Caudate nucleus (tissue), 63 donors: ENCODE measurements at places on chromosomes 11 and 22.

DNA sequence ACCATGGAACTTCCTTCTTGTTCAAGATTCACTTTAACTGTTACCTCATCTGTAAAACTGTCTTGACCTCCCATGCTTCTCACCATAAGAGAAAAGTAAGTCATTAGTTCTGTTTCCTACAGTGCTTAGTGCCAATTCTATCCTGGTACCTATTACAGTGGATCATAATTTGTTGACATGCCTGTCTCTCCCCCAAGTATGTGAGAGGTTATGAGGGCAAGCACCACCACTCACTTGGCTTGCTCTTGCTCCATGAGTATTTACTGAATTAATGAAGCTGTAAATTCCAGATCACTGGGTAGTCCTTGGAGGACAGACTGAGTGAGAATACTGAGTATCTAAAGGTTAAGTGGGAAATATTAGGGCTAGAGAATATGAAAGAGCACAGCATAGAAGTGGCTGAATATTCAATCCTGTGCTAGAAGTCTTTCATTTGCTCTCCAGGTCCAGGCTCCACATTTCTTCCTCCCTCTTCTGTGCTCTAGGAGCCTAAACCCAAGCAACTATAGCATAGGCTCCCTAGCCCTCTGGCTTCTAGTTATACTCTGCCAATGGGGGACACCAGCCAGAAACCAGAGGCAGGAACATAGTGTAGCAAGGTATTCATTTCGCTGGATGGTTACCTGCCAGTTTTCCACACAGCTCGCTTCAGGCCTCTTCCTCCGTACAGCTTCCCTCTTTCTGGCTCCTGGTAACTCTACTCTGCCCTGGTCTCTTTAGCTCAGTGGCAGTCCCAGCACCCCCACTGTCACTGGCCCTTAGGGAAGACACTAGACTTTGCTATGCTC lies 118.2 kb upstream of the SLC5A12 start:
- no peak for DNase-seq

DNA sequence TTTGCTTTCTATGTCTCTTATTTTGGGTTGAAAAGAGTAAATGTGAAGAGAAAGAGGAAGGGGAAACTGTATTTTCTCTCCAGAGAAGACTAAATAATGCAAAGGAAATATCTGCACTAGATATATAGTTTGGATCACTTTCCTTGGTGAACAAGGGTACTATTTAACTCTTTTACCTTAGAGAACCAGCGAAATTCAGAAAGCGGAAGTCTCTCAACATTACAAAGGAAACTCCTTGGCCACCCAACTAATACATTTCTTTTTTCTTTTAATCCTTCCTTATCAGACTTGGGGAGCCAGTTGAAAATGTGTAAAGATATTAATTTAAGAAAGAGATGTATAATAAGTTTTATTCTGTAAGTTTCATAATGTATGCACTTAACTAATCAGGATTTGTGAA lies 64.2 kb downstream of the SESN3 start:
- no peak for DNase-seq

DNA sequence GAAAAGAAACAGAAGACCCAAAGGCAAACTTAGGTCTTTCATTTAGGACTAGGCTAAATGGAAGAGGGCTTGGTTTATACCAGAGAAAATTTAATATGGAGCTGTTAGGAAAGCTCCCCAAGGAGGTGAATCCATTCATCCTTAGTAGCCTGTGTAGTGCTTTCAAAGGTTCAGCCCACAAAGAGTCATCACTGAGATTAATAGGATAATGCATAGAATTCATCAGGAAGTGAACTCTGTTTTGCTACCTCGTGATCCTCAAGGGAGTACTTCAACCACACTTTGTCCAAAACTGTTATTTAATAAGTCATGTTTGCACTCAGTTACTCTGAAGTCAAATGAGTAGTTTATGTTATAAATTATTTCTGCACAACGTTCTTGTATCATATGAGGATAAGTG lies 43.3 kb upstream of the MMP7 start:
- no peak for DNase-seq

- DNase-seq, result no peak
Measured at GRCh38 chr22:31814942-31815341, 61.1 kb downstream of the DEPDC5 start.

GRCh38 chr11:116939499-116939898 lies 102.1 kb upstream of the APOA1 start:
- DNase-seq, result no peak

DNA sequence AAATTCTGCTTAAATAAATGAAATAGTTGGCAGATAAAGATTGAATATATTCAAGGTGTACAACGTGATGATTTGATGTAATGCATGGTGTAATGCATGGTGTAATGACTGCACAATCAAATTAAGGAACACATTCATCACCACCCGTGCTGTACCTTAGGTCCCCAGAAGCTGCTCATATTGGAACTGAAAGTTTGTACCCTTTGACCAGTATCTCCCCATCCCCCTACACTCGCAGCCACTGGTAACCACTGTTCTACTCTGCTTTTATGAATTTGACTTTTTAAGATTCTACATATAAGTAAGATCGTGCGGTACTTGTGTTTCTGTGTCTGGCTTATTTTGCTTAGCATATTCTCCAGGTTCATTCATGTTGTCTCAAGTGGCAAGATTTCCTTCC lies 445.8 kb downstream of the OPCML start:
- no peak for DNase-seq

GRCh38 chr11:36196411-36196998 lies 92.7 kb downstream of the COMMD9 start:
- no peak for DNase-seq

- no peak for DNase-seq
Measured at GRCh38 chr11:35298369-35298768, 121.0 kb downstream of the SLC1A2 start.

DNA sequence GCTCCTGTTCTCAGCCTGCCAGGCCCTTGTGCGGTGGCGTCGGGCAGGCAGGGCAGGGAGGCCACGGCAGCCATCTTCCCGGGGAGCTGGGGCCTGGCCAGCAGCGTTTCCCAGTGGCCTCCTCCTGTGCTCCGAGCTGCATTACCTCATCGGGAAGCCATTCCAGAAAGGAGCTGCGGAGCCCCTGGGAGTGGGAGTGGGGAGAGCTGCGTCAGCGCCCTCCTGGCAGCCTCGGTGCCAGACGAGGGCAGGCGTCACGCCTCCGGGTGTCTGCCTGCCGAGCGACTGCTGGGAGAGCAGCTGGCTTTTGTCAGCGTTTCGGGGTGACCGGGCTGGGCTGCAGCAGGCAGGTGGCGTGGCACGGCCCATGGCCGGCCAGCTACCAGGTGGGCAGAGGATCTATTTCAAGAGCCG lies 30.9 kb upstream of the WNT7B start:
- DNase-seq, result peak; percentile 81

DNA sequence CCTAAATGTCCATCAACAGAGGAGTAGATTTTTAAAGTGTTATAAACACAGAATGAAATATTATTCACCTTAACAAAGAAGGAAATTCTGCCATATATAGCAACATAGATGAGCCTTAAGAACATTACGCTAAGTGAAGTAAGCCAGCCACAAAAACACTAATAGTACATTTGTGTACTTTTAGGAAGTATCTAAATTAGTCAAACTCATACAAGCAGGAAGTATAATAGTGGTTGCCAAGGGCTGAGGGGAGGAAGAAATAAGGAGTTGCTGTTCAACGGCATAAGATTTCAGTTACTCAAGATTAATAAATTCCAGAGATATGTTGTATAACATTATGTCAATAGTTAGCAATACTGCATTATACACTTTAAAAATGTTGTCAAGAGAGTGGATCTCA lies 181.7 kb upstream of the ZC3H12C start:
- DNase-seq, result no peak

GRCh38 chr11:13082588-13082987 lies 73.5 kb downstream of the RASSF10 start:
- DNase-seq, result no peak

GRCh38 chr22:19636696-19637407 lies 77.5 kb upstream of the SEPTIN5 start:
- no peak for DNase-seq

DNA sequence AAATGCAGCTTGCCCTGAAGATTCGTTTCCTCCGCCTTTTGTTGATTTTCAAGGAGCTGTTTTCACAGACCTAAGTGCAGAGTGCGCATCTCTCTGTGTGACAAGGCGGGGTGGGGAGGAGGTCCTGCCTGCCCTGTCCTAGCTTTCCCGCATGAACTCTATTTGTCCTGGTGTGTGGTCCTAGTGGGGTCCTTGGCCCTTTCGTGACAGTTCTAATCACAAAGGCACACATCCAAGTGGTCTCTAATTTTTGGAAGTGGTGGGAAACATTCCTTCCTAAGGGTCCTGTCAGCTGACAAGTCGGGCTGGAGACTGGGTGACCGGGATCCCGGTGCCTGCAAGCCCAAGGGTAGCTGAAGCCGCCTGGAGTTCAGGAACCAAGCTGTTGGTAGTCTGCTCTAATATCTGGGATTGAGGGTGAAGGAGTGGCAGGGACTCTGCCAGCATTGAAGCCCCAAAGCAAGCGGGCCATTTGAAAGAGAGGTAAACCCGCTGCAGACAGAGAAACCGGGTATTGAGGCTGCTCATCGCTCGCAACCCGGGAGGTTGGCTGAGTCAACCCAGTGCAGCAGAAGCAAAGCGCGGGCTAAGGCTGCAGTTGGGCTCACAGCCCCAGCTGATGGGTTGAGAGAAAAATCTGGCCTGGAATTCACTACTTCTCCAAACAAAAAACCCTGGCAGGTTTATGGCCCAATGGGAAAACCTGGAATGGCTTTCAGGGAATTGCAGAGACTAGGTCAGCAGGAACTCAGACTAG lies 28.1 kb upstream of the FBXO3 start:
- DNase-seq, result peak; percentile 79

DNA sequence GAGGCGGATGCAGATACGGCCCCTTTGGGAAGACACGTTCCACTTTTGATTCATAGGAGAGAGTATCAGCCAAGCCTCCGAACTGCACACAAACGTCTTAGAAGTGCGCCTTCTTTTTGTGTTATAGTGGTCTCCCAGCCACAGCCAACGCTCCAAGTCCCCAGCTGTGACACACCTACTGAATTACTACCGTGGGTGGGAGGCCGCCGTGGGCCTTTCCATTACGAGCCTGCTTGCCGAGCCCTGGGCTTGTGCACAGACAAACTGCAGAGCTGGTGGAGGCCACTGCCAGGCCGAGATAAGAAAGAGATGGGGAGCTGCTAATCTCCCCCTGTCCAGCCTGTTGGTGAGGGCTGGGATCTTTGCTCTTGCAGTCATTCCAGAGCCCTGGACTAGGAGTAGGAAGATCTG lies 761 bp downstream of the HMBS start:
- DNase-seq, result no peak

- no peak for DNase-seq
Measured at GRCh38 chr11:79482800-79483199, 42.0 kb upstream of the TENM4 start.

GRCh38 chr11:110308071-110308470 lies 11.7 kb upstream of the RDX start:
- no peak for DNase-seq

GRCh38 chr11:120034176-120034875 lies 103.6 kb downstream of the TRIM29 start:
- no peak for DNase-seq

- DNase-seq, result no peak
Measured at GRCh38 chr11:113276466-113276865, 37.9 kb upstream of the TTC12 start.

DNA sequence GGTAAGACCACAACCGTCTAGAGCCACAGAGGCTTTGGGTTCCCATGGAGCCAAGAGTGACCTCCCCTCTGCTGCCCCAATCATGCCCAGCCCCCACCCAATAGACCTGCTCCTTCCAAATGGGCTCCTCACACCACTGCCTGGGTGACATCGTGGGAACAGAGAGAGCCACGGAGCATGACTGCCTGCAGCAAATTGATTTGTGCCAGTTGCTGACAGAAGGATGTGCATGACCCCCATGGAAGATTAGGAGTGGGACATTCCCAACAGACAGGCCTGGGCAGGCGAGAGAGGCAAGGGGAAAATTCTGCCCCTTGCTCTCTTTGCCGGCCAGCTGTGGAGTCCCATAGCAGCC lies 88.5 kb downstream of the TENM4 start:
- DNase-seq, result no peak

DNA sequence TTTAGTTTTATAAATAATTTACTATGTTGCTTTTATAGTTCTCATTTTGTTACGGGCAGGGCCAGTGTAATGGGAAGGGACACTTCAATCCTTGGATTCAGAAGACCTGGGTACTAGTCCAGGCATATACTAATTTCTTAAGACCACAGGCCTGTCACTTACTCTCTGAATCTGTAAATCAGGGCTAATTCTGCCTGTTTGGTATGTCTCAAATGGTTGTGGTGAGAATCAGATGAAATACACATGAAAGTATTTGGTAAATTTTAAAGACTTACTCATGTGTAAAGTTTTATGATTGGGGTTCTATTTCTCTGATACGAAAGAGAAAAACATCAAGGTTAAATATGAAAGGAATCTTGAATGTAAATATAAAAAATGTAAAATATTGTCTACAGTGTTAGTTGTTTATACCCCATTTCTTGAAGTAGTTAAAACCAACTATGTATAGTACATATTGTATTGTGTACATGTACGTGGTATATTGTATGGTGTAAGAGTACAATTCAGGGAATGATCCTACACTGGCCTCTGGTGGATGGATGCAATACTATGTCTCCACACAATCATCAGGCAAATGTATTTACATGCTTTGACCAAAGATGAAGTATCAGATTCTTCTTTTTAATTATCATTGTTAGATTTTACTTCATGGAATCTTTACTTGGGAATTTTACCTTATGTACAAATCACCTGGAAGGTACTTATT lies 24.5 kb upstream of the RAG2 start:
- DNase-seq, result no peak

DNA sequence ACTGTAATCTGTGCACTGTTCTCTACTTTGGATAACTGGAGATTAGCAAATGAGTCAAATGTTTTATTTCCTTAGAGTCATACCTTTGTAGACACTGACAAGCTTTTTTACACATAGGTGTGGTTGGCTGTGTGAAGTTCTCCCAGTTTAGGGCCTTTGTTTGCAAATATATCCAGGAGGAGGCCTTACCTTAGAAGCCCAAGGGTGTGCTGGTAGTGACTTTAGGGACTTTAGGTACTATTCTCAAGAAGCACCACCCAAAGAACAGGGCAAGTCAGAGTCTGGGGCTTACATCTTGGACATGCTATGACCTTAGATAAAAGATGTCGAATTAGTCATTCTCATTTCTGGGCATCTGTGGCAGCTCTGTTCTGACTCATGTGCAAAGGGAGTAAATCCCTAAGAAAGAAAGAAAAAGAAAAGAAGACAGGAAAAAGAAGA lies 4.8 kb upstream of the FAR1 start:
- DNase-seq, result no peak

- DNase-seq, result peak; percentile 15
Measured at GRCh38 chr11:64694821-64695365, 28.1 kb downstream of the NRXN2 start.

DNA sequence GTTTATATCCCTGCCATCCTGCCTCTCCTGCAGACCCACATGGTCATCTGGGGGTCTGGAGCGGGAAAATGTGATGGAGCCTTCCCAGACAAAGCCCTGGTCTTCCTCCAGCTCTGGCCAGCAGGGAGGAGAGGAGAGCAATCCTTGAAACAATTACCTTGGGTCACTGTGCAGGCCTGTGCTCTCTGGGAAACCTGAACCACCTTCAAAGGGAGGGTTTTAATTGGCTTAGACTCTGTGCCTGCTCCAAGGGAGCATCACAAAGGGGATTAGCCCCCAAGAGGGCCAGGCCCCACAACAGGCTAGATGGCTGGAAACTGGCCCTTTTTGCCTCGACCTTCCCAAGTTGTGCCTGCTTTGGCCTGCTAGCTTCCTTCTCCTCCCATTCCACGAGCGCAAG lies 351.9 kb downstream of the TENM4 start:
- DNase-seq, result no peak

GRCh38 chr11:82791779-82792178 lies 58.1 kb upstream of the FAM181B start:
- no peak for DNase-seq

GRCh38 chr11:44351898-44352498 lies 42.1 kb upstream of the ALX4 start:
- no peak for DNase-seq
